CD4-positive, alpha-beta T cell treated with Interleukin-1 beta for 1 hour (primary cell): ENCODE measurements at places on chromosomes 1 and 21.
A peak's percentile ranks its signal among the peaks of the same experiment; 100 is the strongest.

- no peak for DNase-seq
These were observed 60.0 kb upstream of the TLR5 start for GRCh38 chr1:223203034-223203408.

DNA sequence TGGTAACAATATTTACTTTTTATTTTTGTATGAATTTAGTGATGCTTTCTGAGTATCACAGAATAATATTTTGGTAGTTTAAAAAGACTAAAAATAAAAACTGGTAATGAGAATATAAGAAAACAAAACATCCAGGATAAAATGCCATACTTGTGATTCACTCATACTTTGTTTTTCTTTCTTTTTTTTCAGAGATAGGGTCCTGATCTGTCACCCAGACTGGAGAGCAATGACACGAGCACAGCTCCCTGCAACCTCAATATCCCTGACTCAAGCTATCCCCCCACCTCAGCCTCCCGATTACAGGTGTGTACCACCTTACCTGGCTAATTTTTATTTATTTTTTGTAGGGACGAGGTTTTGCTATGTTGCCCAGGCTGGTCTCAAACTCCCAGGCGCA, 64.2 kb upstream of the ADAM30 start:
- DNase-seq = no peak

- no peak for DNase-seq
These were observed 183.2 kb downstream of the TRABD2B start for GRCh38 chr1:47813970-47814369.

DNA sequence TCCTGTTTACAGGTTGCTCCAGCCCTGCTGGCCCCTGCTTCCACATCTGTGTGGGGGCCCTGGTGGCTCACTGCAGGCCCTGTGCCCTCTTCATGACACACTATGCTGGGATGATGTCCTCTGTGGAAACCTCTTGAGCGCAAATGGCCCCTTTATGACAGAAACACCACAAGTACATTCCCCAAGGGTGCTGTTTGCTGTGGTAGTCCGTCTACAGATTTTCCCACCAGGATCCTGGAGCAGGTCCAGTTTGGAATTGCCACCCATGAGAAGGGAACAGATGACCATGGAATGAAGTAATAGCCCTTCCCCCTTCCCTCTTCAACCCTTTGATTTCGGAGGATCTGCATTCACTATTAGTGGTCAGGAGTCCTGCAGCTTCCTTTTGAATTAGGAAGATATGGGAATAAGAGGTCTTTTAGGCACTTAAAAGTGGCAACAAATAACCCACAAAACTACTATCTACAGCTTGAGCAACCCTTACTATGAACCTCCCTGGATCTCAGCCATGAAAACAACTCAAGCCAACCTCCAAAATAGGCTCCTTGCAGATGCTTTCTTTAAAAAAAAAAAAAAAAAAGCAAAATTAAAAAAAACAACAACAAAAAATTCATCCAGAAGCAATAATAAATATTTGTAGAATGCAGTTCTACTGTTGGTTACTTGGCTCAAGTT, 121.9 kb upstream of the TSPAN2 start:
- DNase-seq = no peak

DNA sequence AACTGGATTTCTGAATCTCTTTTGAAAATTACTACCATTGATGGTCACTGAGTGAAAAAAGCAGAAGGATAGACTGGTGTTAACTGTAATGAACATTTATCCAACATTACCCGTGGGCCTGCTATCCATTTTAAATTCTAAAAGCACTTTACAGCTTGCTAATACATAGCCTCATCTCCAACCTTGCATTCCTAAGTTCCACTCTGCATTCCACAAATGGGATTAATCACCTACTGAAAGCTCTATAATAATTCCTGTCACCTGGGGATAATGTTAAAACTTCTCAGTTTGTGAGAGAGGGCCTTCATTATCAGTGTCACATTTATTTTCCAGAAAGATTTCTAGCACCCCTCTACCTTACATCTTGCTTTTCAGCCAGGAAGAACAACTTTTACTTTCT, 38.2 kb downstream of the PTPRC start:
- DNase-seq = no peak

- DNase-seq = no peak
These were observed 28.9 kb downstream of the MPZL1 start for GRCh38 chr1:167750641-167751040.

- no peak for DNase-seq
These were observed 33.4 kb upstream of the COX20 start for GRCh38 chr1:244802041-244802440.

DNA sequence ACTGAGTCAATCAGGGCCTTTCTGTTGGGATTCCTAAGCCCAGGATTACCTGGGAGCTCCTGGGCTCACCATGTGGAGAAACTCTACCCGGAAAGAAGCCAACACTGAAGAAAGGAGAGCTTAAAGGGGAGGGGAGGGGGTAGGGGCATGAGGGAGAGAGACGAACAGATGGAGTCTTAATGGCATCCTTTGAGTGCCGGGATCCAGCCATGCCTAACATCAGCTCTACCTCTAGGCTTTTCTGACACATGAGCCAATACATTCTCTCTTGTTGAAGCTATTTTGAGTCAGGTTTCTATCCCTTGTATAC, 75.0 kb downstream of the NPHP4 start:
- DNase-seq = no peak

GRCh38 chr1:201702936-201703335, 126.0 kb upstream of the IPO9 start:
- DNase-seq = no peak

DNA sequence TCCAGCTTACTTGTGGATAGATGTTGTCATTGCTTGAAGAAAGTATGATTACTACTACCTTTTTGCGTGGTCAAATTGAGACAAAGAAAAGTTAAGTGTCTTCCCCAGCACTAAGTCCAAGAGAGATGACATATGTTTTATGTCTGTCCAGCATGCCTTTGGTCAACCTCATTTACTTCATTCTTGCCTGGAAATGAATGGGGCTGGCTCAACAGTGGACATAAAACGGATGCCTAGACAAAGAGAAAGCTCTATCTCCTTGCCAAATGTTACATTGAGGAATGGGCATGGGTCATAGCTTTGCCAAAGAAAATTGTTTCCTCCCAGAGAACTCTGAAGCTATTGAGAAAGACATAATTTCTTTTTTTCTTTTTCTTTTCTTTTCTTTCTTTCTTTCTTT, 82.4 kb upstream of the PLPPR4 start:
- DNase-seq = no peak

DNA sequence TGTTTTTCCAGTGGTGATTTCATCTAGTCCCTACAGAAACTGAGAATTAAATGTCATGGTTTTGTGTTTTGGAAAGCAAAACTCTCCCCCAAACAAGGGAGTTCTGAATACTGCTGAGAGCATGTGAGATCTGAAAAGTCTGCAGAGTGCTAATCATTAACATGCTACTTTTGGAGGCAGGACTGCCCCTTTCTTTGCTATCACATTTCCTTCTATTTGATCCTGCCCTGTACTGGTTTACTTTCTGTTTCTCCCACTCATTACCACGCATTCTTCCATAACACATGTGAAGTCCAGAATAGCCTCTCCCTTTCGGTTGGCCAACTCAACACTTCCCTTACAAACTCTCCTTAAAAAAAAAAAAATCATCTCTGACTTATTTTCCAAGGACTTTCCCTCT, 63.6 kb downstream of the GADD45A start:
- no peak for DNase-seq

- no peak for DNase-seq
These were observed 7.5 kb downstream of the DDR2 start for GRCh38 chr1:162639718-162640117.

DNA sequence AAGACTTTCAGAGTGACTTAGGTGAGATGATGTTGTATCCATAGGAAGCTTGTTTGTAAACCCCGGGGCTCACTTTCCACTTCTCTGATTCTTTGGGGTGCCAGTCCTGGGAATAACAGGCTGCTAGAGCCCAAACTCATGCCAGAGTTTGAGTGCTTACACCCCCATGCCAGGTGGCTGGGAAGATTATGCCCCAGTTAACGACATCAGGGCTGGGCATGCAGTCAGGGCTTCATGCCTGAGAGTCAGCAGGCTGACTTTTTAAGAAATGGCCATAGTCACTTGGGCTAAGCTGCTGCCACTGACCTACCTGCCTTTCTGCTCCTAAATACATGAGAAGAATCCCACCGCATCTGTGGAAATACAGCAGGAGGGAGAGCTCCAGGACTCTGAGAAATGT, 425.6 kb upstream of the VAMP3 start:
- DNase-seq = no peak

GRCh38 chr1:241527146-241527545, 5.0 kb upstream of the KMO start:
- no peak for DNase-seq

DNA sequence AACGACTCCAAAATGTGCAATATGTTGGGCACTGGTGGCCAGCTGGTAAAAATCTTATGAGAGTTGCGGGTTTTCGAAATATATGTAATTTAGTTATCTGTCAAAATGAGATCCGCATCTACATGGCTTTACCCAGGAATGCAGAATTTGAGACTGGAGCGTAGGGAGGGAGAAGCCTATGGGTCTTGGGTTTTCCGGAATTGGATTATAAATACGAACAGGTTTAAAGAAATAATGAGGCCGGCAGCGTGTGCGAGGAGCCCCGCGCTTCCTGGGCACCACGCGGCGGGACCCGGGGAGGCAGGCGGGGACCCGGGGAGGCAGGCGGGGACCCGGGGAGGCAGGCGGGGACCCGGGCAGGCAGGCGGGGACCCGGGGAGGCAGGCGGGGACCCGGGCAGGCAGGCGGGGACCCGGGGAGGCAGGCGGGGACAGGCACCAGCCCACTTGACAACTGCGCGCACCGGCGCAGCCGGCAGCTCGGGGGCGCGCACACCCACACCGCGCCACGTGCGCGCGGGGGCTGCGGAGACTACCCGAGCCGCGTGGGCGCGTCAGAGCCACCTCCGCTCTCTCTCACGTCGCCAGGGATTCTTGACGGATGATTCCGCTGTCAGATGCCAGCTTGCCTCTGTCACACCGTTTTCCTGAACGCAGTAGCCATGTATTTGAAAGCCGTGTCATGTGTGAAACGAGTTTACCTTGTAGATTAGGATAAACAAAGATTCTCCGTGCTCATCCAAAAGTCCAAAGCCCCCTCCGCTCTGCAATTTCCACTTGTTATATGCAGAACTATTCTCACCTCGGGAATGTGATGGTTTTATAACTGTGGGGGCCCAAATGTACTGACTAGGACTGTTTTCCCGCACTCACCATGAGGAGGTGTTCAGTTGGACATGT, 54.3 kb upstream of the HNRNPU start:
- peak; percentile 84 for DNase-seq

- DNase-seq = no peak
These were observed 24.7 kb downstream of the CD53 start for GRCh38 chr1:110897681-110898080.
